ENCODE measurements at places on chromosomes 4 and X. TPM values are rescaled to one million over a fixed set of nuclear protein-coding genes. Genes with fewer than 3 reads are reported as not detected.

The RHOXF1 gene
- 0.42 TPM for total RNA-seq

The SSX2B gene
- total RNA-seq = not detected

The IL13RA2 gene
- total RNA-seq = not detected

The PAK3 gene
- total RNA-seq = 2.1 TPM

The HTN3 gene
- total RNA-seq = not detected

The SMPX gene
- 912 TPM for total RNA-seq

The DTHD1 gene
- not detected for total RNA-seq

The ARHGAP10 gene
- total RNA-seq = 15.0 TPM

DNA sequence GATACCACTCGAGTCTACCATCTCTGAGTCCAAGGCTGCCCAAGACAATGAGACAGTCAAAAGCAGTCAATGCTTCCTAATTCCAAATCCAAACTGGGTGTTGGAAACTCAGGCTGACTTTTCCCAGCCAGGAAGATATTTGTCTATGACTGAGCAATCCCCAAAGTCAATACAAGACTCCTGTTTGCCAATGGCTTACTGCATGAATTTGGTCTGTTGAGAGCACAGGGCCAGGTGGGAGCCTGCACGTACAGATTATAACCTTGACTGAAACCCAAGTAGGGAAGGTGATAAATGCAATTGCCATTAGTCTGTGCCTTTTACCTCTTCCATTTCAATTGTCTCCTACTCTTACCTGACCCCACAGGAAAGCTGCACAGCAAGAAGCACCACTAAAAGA lies 72.6 kb upstream of the PPARGC1A start:
- no peak for DNase-seq

DNA sequence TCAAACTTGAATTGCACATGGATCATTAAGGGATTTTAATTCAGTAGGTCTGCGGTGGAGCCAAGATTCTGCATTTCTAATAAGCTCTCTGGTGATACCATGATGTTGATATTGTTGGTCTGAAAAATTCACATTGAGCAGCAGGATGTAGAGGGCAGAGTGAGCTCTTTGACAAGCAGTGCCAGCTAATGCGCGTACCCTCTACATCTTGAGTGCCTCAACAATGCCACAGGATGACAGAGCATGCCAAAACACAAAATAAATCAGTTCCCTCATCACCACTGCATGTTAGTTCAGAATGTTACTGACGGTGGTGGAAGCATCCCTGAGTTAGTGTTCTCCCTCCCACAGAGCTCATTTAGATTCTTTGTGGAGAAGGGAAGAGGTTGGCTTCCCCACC lies 23.5 kb downstream of the IL1RAPL1 start:
- DNase-seq = no peak

- DNase-seq = no peak
Observed at GRCh38 chrX:129732857-129733256, 5.9 kb upstream of the XPNPEP2 start.

DNA sequence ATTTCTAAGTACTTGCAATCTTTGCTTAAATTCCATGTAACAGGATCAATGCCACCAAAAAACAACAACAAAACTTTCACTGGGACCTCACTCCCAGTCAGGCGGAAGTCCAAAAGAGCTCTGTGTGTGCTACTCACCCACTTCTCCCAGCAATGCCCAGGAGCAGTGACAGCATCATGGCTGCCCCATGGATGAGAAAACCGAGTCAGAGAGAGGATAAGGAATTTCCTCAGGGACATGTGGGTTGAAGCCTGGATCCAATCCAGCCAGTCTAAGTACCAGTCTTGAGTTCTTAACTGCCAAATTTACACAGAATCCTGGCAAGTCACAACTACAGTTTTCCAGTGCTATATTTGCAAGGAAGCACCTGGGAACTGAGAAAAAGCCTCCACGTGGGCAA lies 64.5 kb downstream of the STX18 start:
- no peak for DNase-seq

- DNase-seq = no peak
Observed at GRCh38 chr4:148283665-148284064, 158.5 kb downstream of the NR3C2 start.

- no peak for DNase-seq
Observed at GRCh38 chrX:47456080-47456479, 26.9 kb downstream of the ZNF41 start.

GRCh38 chr4:185328586-185328985 lies 67.1 kb downstream of the LRP2BP start:
- no peak for DNase-seq

DNA sequence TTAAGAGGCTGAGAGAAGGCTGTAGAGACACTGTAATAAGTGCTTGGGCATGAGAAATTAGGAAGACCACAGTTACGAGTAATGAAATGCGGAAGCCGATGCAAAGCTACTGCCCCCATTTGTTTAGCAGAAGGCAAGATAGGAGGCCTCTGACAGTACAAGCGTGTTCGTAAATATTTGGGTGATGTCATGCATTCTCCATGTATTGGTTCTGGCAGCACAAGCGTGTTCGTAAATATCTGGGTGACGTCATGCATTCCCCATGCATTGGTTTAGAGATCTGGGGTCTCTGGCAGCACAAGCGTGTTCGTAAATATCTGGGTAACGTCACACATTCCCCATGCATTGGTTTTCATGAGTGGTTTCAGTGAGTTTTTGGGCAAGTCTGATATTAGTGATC lies 661.5 kb upstream of the FRG1 start:
- DNase-seq = no peak

- DNase-seq = peak; percentile 19
Observed at GRCh38 chr4:186981161-186981560, 257.5 kb upstream of the FAT1 start.

All from cardiac muscle cell (in vitro differentiated cells and primary cell).